SK-MEL-5 (cell line): ENCODE measurements at places on chromosomes 2 and 18.

DNA sequence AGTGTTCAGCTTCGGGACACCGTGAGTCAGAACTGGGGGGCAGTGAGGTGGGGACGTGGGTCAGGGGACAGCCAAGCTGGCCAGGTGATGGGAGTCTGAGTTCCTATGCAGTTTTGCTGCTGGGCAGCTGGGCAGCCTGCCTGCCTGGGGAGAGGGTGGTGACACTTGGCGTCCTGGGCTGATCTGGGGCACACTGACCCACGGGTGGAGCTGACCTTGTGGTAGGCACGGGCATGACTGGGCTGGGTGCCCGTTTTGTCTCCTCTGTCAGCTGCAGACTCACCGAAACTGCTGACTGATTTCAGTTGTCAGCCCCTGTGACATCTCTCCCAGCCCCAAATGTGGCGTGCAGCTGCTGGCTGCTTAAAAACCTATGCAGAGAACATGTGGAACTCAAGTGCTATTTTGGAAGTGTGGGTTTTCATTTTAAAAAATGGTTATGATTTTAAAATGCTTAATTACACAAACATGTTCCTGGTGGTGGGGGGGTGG, 32.6 kb upstream of the E2F6 start:
- peak; percentile 70 for DNase-seq

DNA sequence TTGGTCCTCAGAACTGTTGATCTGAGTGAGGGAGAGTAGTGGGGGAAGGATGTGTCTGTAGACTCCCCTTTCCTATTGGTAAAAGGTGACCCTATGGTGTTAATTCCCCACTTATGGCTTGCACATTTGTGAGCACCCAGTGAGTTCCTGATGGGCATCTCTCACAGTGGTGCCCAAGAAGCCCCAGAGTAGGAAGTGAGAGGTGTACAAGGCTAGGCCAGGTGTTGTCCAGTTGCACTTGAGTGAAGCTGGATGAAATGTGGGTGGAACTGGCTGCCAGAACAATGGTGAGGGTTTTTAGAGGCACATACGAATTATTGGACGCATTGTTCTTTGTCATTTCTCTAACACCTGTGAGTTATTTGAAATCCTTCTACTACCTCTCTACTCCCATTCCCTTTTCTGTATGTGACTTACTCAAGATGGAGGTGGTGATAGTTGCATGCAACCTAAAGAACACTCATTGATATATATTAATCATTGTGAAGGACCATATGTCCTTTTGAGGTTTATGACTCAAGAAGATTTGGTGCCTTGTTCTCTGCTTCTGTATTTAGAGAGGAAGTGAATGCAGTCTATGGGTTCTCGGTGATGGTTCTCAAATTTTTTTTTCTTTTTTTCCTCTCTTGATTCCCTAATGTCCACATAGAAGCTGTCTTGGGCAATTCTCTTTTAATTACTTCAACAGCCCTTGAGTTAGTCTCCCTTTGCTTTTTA, 162.7 kb downstream of the FSHR start:
- DNase-seq, result no peak

GRCh38 chr2:39920307-39920801, 141.3 kb upstream of the THUMPD2 start:
- DNase-seq, result no peak

GRCh38 chr2:99697811-99698568, 208.2 kb upstream of the REV1 start:
- no peak for DNase-seq

GRCh38 chr18:10405816-10406663, 48.4 kb upstream of the APCDD1 start:
- DNase-seq, result no peak

- no peak for DNase-seq
These were observed 12.4 kb downstream of the SH2D6 start for GRCh38 chr2:85430752-85431569.

GRCh38 chr2:233953087-233953801, 36.1 kb downstream of the TRPM8 start:
- no peak for DNase-seq

- DNase-seq, result no peak
These were observed 479.5 kb downstream of the ARHGAP15 start for GRCh38 chr2:143608758-143609157.

DNA sequence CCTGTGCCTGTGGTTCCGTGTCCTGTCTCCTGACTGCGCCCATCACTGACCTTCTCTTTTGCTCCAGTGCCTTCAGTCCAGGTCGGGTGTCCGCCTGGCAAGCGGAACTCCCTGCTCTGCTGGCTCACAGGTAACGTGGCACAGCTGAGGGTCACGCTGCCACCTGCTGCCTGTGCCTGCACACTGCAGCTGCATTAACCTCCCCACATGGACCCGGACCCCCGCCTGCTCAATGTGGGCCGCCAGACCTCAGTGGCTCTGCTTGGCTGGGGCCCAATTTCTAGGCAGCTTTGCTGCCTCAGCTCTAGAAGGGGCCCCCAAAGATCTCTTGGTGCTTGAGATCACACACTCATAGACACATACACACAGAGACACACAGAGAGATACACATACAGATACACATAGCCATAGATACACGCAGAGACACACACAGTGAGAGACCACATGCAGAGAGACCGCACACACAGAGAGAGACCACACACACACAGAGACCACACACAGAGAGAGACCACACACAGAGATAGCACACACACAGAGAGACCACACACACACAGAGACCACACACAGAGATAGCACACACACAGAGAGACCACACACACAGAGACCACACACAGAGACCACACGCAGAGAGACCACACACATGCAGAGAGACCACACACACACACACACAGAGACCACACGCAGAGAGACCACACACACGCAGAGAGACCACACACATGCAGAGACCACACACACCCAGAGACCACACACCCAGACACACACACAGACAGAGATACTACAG, 14.9 kb upstream of the CNNM3 start:
- peak; percentile 58 for DNase-seq

DNA sequence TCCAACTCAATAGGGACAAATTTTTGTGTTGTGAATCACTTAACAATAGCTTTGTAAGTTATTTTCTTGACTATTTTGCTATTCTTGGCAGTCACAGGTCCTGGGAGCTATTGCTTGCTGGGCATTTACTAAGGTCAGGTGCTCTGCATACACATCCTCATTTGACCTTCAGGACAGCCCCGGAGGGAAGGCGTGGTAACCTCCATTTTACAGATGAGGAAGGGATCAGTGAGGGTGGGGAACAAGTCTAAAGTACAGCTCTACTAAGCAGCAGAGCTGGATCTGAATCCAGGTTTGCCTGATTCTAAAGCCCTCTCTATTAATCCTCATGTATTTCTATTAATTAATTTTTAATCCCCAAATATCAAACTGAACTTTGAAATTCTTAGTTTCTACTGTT, 58.8 kb downstream of the PTPN2 start:
- DNase-seq, result no peak

- DNase-seq, result peak; percentile 75
These were observed 102.0 kb downstream of the DCDC2C start for GRCh38 chr2:3805201-3805939.

GRCh38 chr2:64538764-64539433, 14.8 kb downstream of the AFTPH start:
- no peak for DNase-seq

- DNase-seq, result no peak
These were observed 270.1 kb downstream of the C1D start for GRCh38 chr2:67792681-67793091.

DNA sequence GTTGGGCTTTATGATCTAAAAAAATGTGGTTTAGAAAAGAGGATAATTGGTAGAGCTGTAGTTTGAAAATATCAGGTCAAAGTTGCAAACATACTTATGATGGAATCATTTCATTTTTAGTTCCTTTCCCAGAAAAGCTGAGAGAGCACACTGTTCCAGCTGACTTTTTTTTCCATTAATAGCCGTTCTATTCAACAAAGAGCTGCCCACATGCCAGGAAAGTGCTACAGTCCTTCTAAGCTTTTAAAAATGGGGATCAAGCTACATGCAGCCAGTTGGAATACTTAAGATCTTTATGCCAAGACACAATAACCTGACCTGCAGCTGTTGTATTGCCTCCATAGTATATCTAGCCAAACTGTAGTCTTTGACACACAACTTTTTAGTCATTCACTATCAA, 111.5 kb downstream of the GALNT3 start:
- DNase-seq, result no peak

- no peak for DNase-seq
These were observed 1068.5 kb upstream of the CELF4 start for GRCh38 chr18:38634117-38634516.

DNA sequence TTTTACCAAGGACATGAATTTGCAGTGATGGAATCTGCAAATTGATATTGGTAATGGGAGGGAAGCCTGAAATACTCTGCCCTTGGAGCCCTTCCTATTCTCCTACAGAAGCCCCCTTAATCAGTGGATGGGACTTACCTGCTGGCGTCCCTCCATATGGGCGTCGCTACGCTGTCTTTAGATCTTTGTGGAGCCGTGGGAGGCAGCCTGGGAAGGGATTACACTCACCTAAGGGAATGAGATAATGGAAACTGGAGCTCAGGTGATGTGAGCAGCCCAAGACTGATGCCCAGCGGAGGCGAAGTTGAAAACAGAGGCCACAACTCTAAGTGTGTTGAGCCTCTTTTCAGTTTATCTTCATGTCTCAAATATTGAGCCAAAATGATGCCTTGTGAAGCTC, 306.6 kb downstream of the MYCN start:
- DNase-seq, result no peak

DNA sequence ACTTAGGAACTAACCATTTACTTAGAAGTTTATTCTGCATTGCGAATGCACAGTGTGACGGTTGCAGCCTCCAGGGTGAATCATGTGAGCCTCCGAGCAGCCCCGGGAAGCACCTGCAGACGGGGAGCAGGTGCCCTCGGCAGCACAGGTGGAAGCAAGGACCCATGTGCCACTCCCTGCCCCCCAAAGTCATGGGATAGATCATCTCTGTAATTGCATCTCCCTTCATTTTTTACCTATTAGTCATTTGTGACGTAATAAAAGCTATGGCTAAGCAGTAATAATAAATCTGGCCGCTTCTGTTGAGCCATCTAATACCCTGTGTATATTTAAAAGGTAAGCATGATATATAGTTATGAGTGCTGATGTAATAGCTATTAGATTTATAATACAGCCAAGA, 97.2 kb downstream of the PTGR3 start:
- DNase-seq, result no peak

GRCh38 chr2:75582840-75583239, 22.1 kb upstream of the EVA1A start:
- no peak for DNase-seq

DNA sequence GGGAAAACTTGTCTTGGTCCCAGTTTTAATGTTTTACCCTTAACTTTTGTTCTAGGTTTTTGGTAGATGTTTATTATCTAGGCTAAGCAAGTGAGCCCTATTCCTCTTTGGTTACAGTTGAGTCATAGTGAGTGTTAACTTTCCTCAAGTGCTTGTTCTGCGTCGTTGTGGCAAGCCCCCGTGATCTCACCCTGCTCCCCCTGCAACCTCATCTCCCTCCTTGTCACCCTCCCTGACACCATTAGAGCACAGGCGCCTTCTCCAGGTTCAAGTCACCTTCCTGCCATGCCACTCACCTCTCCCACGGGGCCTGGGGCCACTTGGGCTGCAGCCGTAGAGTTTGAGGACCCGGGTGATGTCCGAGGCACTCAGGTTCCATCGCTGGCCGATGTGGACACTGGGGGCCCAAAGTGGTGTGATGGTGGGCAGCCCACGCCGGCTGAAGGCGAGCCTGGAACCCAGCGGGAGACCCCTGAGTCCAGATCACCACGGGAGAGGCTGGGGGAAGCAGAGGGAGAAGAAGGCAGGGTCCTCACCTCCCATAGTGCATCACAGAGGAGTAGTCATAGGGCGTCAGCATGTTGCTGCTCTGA, 8.7 kb downstream of the ASTL start:
- no peak for DNase-seq

DNA sequence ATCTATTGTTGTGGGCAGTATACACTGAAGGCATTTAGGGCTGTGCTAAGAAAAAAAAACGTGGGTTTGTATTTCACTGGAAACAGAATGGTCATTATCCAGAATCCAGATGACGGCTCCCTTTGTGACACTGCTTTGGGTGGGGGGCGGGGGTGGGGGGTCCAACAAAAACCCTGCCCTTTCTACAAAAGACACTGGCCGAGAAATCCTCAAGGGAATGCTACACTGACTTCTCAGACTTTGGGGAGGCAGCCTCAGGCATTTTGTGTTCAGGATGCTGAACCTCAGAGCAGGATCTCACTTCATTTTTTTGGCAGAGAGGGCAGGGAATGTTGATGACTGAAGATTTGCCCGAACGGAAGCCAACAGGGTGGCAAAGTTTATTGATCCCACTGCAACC, 417.1 kb downstream of the HRH4 start:
- no peak for DNase-seq

- DNase-seq, result no peak
These were observed 134.4 kb upstream of the KLHL14 start for GRCh38 chr18:32907311-32907585.

DNA sequence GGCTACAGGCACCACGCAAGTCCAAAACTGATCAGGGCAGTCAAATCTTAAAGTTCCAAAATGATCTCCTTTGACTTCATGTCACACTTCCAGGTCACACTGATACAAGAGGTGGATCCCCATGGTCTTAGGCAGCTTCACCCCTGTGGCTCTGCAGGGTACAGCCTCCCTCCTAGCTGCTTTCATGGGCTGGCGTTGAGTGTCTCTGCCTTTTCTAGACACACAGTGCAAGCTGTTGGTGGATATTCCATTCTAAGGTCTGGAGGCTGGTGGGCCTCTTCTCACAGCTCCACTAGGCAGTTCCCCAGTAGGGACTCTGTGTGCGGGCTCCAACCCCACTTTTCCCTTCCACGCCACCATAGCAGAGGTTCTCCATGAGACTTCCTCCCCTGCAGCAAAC, 838.2 kb upstream of the CHAC2 start:
- DNase-seq, result no peak

DNA sequence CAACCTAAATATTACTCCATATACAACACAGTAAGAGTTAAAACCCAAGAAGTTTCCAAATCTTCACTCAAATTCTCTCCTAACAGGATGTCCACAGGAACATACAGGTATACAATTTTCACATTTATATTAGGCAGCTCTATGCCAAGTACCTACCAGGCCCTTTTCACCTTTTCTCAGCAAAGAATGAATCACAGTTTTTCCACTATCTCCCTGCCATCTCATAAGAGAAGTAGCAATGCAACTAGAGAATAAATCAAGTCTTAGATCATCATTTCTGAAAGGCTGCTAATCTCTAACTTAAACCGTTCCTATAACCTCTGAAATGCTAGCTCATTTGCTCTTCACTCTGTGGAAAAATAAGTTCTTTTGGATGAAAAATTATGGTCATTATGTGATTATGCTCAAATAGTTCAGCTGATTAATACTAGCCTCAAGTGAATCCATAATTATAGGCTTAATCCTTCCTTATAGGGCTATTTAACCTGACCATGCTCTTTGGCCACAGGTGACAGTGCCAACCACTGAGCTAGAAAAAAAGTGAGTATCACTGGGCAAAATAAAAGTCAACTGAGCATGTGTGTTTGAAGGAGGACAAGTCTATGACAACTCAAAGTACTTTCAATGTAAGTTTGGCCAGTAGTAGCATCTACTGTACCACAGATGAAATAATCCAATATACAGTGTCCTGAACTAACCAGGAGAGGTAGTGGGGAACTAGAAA, 79.7 kb downstream of the COBLL1 start:
- DNase-seq, result no peak
